ENCODE measurements at places on chromosomes 2 and 18.

DNA sequence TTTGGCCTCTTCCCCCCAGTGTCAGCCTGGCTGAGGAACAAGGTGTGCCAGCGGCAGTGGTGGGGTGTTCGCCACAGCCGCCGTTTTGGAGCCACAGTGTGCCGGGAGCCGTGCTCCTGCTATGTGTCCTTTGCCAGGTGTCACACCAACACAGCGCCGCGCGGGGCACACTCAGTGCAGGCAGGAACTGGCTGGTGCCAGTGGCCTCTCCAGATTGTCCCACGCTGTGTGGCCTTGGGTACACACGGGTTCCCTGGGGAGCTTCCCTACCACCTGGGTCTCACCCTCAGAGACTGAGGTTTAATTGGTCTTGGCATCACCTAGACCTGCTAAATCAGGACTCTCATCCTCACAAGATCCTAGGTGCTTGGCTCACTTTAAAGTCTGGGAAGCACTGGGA is 171.6 kb downstream of the LDLRAD4 start:
- DNase-seq = no peak

- no peak for DNase-seq
These were observed 285.9 kb downstream of the SLC8A1 start for GRCh38 chr2:40166006-40166405.

GRCh38 chr2:74501335-74502071 is 2.1 kb upstream of the LBX2 start:
- DNase-seq = no peak

- DNase-seq = no peak
These were observed 115.6 kb downstream of the CTAGE1 start for GRCh38 chr18:22302144-22302543.

DNA sequence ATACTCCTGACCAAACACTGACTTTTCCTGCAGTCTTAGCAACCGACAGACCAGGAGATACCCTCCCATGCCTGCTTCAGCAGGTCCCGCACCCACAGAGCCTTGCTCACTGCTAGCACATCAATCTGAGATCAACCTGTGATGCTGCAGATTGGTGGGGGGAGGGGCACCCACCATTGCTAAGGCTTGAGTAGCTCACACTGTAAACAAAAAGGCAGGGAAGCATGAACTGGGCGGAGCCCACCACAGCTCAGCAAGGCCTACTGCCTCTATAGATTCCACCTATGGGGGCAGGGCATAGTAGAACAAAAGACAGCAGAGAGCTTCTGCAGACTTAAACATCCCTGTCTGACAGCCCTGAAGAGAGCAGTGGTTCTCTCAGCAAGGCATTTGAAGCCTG is 109.7 kb downstream of the SP100 start:
- no peak for DNase-seq

- DNase-seq = peak; percentile 87
These were observed 10.9 kb upstream of the CDH20 start for GRCh38 chr18:61322265-61322873.

GRCh38 chr2:109322111-109322510 is 193.1 kb downstream of the SH3RF3 start:
- peak; percentile 51 for DNase-seq

DNA sequence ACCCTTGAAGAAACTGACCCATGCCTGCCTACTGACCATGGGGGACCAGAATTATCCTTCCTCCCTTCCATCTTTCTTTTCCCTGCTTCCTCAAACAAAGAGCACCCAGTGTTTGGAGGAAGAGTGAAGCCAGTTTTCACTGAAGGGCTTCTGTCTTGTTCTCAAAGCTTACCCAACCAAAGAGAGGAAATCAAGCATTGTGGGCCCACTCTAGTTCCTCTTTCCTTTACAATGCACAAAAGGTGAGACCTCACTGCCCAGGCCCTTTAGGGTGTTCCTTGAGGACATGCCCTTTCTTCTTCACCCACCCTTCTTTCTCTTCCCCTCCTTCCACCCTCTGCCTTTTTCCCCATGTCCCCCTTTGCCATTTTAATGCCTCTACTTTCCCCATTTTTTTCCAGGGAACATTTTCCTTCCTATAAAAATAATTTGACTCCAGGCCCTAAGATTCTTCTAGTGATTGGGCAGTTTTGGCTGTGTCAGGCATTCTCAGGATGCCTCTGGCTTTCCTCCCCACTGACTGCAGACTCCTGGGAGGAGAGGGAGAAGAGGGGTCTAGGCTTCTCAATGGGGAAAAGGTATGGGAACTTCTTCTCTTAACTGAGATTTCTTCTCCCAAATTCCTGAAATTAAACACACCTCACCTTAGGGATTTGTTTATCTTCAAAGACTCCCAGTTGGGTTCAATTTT is 126.6 kb upstream of the RMDN2 start:
- no peak for DNase-seq

- no peak for DNase-seq
These were observed 239.5 kb upstream of the REV1 start for GRCh38 chr2:99729104-99730025.

DNA sequence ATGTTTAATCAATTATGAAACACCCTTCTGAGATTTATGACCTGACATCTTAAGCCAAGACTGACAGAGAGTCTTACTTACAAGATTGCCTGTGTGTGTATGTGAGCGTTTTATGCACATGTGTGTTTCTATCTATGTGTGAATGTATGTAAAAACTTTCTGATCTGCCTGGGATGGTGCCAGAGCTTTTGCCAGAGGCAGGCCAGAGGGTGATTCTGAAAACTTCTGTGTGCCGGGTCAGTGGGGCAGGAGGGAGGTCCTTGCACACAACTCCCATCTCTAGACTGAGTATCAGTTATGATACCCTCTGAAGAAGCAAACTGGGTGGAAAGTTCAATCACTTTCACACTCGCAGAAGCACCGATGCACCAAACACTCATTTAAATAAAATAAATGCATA is 335.0 kb upstream of the NT5C1B start:
- DNase-seq = no peak

- DNase-seq = no peak
These were observed 11.8 kb upstream of the LRP1B start for GRCh38 chr2:142142595-142142994.

- no peak for DNase-seq
These were observed 7.0 kb upstream of the ALPK2 start for GRCh38 chr18:58635891-58636290.

DNA sequence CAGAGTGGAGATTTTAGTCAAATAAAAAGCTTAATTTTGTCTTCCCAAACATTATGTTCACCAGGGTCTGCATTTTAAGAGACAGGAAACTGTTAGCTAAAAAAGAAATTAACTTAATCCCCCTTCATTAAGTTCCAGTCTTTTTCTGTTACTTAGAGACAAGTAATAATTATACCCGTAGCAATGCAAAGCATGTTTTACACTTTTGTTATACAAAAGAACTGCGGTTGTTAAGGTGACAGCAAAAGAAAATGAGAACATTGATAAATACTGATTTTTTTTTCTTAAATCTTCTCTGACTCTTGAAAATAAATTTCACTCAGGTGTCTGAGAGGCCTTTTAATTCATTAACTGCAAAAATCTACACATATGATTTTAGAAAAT is 101.4 kb downstream of the MEIS1 start:
- no peak for DNase-seq

DNA sequence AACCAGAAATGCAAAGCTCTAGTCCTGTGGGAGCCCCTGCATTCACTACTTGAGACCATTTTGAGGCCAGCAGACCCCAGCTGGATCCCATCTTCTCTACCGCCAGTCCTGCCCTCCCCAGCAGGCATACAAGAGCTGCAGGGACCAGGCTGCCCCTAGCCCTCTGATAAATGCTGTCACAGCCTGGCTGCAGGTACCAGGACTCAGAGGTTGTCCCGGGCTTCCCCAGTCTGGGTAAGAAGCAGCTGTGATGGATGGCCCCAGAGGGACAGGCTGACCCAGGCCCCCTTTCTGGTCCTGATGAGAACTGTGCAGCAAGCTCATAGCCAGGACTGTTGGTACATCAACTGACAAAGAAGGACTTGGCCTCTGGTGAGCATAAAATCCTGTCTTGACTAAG is 132.9 kb upstream of the APCDD1 start:
- DNase-seq = no peak

DNA sequence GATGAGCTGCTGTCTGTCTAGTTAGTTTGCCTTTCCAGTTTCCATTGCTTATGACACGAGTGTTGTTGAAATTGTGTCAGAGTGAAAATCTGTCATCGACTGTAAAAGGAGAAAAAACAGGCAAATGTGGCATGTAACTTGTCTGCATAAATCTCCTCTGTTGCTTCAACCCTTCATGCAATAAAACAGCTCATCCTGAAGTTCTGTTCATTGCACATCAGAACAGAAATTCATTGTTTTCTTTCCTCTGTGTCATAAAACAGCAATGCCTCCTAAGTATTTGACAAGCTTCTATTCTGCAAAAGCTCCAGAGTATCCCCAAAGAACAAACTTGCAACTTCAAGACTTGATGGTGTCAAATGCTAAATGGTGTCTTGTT is 432.1 kb downstream of the MEIS1 start:
- DNase-seq = no peak

DNA sequence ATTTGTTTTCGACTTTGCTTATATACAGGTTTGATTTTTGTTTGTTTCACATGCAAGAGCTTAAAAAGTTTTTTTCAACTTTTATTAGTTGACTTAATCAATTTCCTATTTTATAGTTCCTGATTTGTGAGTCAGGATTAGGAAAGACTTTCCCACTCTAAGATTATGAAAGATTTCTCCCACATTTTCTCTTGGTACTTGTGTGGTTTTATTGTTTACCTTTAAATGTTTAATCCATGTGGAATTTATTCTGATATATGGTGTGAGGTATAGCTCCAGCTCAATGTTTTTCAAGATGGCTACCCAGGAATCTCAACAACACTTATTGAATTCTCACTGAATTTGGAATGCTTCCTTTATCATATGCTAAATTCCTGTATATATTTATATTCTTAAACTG is 117.8 kb upstream of the LGALSL start:
- no peak for DNase-seq

DNA sequence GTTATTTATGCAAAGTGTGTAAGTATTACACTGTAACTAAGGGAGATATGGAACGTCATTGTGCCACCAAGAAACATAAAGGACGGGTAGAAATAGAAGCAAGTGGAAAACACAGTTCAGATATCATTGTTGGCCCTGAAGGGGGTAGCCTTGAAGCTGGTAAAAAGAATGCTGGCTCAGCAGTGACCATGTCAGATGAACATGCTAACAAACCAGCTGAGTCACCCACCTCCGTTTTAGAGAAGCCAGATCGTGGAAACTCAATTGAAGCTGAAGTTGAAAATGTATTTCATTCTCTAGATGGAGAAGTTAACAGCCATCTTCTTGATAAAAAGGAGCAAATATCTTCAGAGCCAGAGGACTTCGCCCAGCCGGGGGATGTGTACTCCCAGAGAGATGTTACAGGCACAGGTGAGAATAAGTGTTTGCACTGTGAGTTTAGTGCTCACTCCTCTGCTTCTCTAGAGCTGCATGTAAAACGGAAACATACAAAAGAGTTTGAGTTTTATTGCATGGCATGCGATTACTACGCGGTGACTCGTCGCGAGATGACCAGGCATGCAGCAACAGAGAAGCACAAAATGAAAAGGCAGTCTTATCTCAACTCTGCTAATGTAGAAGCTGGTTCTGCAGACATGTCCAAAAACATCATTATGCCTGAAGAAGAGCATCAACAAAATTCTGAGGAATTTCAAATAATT is 36.1 kb downstream of the ZNF407 start:
- DNase-seq = no peak

- no peak for DNase-seq
These were observed 208.2 kb downstream of the SPP2 start for GRCh38 chr2:234258562-234259141.

DNA sequence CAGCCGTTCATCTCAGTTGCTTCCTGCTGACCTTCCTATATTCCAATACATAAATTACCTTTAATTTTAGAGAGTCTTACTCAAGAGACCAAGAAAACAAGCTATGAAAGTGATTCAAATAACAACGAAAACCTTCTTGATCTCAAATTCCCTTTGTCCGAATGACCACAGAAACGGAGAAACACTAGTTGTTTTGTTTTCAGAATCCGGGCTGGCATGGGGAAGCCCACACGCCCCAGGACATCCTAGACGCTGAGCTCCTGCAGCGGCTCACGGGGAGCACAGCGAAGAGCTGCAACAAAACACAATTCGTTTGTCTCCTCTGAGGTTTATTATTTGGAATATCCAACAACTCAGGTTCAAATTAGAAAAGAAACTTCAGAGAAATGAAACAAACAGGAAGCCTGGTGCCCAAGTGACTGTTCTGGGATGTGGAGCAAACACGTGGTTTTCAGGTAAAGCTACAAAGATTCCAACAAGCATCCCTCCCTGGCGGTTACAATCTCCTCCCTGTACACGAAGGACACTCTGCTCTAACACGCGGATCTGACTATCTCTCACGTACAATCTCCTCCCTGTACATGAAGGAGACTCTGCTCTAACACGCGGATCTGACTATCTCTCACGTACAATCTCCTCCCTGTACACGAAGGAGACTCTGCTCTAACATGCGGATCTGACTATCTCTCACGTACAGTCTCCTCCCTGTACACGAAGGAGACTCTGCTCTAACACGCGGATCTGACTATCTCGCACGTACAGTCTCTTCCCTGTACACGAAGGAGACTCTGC is 237.5 kb downstream of the TWIST2 start:
- peak; percentile 67 for DNase-seq

GRCh38 chr2:156589381-156590079 is 153.4 kb downstream of the GPD2 start:
- peak; percentile 21 for DNase-seq

- DNase-seq = no peak
These were observed 1.2 kb downstream of the BABAM2 start for GRCh38 chr2:27891673-27892105.

- DNase-seq = no peak
These were observed 274.7 kb downstream of the TWIST2 start for GRCh38 chr2:239122421-239123110.

DNA sequence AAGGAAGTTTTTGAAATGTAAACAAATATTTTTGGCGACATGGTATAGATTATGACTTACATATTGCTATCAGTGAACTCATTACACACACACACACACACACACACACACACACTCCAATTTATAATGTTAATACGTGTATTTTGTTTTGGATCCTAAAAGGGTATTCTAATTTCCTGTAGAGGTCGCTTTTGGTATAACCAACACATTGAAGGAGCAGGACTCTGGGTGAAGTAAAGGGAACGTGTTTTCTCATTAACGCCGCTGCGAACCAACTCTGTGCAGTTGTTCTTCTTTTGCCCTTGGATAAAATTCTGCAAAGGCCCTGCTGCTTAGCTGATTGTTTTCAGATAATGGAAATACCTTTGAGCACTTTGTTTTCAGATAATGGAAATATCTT is 190.4 kb downstream of the PMAIP1 start:
- no peak for DNase-seq

DNA sequence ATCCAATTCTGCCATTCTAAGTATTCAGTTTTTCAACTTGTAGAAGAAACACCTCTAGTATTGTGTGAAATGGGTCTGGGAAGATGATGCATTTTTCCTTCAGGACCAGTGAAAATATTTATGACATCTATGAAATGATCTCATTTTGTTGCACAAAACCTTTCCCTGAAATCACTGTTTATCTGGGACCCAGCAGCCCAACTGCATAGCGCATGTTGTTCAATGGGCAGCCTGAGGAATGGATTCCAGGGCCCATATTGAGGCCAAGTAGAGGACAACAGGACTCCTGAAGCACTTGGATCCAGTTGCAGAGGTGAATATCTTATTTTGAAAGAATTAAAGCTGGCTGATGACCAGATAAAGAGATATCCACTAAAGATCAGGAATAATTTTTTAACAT is 7.3 kb downstream of the RBMS1 start:
- DNase-seq = no peak
